MCF 10A (cell line): ENCODE measurements at places on chromosomes 3 and 15.

DNA sequence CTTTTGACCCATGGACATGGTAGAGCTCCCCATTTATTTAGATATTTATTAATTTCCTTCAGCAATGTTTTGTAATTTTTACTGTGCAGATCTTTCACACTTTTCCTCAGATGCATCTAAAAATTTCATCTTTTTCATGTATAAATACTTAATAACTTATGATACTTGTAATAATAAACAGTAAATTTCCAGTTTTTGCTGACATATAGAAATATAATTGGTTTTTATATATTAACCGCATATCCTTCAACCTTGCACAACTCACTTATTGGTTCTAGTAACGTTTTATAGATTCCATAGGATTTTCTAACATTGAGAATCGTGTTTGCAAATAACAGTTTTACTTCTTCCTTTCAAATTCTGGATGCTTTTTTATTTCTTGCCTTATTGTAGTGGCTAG, 3.5 kb upstream of the ZNF621 start:
- no peak for DNase-seq

- DNase-seq, result peak; percentile 49
Measured at GRCh38 chr3:161266731-161267150, 45.6 kb downstream of the NMD3 start.

GRCh38 chr15:80177156-80177555, 24.4 kb downstream of the FAH start:
- DNase-seq, result peak; percentile 33

DNA sequence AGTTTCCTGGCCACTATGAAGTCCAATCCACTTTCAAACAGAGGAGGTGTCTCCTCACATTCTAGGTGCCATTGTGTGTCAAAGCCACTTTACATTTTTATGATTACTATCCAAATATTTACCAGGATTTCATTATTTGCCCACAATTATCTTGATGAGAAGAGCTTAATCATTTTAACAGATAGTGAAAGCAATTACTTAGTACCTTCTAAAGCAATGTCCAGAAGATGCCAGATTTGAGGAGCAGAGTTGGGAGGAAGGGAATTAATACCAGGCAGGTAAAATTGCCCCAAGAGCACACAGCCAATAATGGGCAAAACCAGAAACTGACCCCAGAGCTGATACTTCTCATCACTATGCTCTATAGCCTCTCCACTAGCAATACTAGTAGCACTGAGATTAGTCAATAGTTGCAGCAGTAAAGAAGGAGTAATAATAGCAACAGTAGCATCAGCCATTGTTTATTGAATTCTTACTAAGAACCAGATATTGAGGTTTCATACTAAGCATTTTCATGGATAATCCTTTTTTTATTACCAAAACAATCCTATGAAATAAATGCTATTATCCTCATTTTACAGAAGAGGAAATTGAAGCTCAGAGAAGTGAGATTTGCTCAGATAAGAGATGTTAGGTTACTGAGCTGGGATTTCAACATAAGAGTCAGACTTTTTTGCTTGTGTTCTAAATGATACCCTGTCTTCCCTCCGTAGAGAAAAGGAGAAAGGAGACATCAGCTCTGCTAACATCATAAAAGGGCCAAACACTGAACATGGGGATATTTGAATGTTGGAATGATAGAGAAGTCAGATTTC, 509.3 kb upstream of the CFAP20DC start:
- DNase-seq, result no peak

DNA sequence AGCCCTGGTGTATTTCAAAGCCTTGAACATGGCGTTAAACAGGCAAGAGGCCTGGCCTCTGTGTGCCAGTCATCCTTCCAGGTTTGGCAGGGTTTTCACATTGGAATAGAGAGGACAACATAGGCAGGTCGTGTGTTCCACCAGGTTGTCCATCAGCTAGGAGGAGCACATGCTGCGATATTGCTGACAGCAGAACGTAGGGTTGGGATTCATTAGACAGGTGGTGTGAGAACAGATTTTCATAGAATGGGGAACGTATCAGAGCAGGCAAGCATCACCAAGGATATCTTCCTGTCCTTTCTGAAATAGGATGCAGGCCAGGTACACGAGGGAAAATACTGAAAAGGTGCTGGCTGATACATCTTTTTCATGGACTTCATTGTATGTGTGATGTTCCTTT, 26.4 kb downstream of the MINAR1 start:
- DNase-seq, result no peak

- DNase-seq, result no peak
Measured at GRCh38 chr15:85795337-85796305, 896 bp upstream of the KLHL25 start.

GRCh38 chr3:46076606-46077005, 49.3 kb upstream of the XCR1 start:
- peak; percentile 30 for DNase-seq

- no peak for DNase-seq
Measured at GRCh38 chr3:141071681-141072260, 20.6 kb downstream of the SPSB4 start.

- DNase-seq, result peak; percentile 82
Measured at GRCh38 chr15:85024509-85025336, 43.1 kb downstream of the PDE8A start.

- peak; percentile 90 for DNase-seq
Measured at GRCh38 chr3:132083583-132084279, 48.9 kb upstream of the CPNE4 start.

- no peak for DNase-seq
Measured at GRCh38 chr3:20130106-20130505, 55.9 kb downstream of the SGO1 start.

GRCh38 chr3:134852893-134853351, 57.9 kb downstream of the EPHB1 start:
- no peak for DNase-seq

DNA sequence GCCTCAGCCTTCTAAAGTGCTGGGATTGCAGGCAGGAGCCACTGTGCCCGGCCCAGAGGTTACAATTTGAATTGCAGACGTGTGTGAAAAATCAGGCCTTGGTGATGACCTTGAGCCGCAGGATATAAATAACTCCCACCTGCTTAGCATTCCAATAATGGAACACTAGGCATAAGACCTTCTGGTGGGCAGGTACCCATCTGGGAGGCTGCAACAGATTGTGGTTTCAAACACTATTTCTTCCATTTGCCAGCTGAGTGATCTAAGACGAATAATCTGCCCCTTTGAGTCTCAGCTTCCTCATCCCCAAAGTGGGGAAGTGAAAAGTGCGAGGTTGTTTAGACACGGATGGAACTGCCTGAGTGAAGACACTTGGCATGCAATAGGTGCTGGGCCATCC, 47.7 kb upstream of the HERC1 start:
- DNase-seq, result no peak

GRCh38 chr15:93071469-93071936, 17.5 kb downstream of the RGMA start:
- DNase-seq, result no peak

DNA sequence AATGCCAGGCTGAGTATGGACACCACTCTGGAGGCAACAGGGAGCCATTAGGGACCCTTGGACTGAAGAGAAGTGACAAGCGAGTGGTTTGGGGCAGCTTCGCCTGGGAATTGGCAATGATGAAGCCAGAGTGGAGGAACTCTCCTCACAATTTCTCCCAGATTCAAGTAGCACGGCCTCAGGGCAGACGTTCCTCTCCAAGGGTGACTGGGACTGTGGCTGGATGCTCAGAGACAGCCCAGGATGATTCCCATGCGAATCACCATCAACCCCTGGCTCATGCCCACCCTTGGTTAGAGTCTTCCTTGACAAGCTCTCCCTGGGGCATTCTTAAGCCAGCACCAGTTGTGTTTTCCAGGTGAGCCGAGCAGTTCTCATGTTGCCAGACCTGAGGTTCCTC, 16.3 kb upstream of the DOCK3 start:
- no peak for DNase-seq

DNA sequence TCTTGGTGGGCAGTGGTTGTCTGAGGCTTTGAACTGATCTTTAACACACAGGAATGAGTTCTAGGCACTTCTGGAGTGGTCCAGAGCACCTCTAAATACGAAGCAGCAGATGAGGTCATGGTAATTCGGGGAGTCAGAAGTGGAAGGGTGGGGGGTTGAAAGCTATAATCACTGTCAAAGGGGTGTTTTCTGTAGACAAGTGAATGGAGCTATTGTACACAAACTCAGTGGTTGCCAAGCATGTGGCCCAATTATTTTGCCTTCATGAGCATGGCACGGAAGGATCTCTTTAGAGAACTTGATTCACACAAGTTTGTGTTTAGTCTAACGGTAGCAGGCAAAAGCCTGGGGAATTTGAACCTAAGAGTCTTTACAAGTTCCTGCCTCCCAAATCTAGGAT, 6.3 kb downstream of the FRMD5 start:
- DNase-seq, result no peak

DNA sequence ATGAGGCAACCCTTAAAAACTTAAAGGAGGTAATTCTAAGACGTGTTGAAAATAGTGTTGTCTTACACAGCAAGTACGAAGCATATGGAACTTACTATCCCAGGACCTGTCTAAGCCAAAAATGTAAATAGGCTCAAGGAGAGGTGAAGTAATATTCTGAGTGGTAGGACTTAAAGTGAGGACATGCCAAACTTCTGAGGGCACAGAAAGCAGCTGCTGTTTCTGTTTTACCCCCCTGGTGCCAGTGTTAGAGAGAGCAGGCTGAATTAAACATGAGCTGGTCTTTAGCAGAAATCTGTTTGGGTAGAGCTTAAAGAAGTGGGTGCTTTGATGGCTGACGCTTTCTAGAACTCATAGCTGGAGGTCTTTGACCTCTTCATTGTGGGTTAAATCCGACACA, 149.7 kb upstream of the NPHP3 start:
- DNase-seq, result no peak

GRCh38 chr3:98359250-98359649, 5.6 kb downstream of the OR5K4 start:
- DNase-seq, result no peak

DNA sequence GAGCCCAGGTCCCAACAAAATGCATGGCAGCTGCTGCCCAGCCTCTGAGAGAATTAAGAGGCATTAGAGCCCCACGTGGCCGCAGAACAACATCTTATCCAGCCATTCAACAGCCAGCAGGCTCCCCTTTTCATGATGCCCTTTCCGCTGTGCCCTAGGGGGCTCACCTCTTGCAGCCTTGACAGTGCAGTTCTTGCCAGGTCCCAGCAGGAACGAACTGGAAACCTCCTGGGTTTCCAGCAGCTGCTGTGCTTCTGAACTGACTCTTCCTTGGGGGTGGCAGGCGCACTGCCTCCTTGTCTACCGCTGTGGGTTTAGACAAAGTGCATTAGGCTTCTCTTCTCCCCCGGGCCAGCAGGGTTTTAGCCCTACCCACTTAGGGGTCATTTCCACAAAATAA, 85.2 kb downstream of the FAM174B start:
- DNase-seq, result no peak

DNA sequence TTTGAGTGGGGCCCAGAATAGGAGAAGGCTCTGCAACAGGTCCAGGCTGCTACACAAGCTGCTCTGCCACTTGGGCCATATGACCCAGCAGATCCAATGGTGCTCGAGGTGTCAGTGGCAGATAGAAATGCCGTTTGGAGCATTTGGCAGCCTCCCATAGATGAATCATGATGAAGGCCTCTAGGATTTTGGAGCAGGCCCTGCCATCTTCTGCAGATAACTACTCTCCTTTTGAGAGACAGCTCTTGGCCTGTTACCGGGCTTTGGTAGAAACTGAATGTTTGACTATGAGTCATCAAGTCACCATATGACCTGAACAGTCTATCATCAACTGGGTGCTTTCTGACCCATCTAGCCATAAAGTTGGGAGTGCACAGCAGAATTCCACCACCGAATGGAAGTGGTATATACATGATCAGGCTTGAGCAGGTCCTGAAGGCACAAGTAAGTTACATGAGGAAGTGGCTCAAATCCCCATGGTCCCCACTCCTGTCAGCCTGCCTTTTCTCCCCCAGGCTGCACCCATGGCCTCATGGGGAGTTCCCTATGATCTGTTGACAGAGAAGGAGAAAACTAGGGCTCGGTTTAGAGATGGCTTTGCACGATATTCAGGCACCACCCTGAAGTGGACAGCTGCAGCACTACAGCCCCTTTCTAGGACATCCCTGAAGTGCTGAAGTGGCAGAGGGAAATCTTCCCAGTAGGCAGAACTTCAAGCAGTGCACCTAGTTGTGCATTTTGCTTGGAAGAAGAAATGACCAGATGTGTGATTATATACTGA, 971.4 kb downstream of the MCTP2 start:
- peak; percentile 13 for DNase-seq

DNA sequence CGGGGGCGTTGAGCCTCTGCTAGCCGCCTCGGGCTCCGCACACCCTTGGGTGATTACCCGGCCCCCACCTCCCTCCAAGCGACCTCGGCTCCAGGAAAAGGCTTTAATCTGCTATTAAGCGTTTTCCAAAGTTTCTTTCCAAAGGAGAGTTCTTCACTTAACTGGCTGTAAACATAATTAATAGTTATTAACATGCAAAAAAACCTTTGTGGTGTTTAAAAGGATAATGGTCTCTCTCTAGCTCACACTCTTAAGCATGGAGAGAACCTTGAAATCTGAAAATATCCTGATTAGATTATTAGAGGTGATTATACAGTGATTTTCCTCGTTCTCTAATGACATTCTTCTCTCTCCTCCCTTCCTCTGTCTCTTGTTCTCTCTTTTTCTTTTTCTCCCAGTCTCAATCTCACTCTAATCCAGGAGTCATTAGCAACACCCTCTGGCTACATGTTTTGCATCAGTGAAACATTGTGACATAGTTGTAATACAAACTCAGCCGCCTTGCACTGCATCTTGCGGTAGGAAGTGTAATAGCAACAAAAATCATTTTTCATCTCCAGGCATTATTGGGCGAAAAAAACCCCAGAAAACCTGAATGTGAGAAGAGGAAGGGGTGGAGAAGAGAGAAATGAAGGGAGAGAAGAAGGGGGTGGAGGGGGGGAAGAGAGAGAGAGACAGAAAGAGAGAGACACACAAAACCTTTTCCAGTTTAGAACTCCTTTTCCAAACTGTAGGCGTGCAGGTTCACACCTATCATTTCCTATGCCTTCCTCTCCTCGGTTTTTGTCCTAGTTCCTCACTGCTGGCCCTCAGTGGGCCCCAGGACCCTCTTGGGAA, 24.4 kb downstream of the NR2F2 start:
- peak; percentile 76 for DNase-seq

DNA sequence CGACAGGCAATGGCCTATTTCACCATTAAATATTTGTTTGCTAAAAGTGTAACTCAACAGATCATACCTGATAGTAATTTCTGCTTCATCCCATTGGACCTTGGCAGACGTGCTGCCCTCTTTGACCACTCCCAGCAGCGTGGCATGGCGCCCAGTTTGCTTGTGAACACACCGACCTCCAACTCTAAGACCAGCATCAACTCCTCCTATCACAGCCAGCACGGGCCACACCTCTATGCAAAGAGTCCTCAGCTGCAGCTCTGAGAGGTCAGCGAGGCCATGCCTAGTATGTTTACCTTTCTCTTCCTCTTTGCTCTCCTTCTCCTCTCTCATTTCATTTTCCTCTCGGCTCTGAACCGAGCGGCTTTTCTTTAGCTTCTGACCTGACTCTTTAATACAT, 80.6 kb downstream of the FBXL22 start:
- no peak for DNase-seq

DNA sequence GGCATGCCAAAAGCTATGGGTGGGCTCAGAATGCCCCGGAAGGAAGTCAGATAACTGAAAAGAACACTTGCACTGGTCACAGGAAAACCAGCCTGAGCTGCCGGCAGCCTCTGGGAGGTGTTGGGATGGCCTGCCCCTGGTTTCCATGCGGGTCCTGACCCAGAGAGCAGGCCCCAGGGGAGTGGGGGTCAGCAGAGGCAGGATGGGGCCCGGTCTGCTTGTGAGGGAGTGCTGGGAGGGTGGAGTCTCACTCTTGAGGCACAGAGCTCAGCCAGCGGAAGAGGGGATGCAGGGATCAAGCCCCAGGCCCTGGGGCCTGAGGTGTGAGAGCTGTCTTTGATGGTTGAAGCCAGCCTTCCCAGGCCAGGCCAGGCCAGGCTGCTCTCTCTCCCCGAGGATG, 2.4 kb upstream of the RPUSD3 start:
- DNase-seq, result no peak

- DNase-seq, result no peak
Measured at GRCh38 chr15:38843051-38843501, 278.5 kb upstream of the RASGRP1 start.
